Cardiac muscle cell (in vitro differentiated cells and primary cell): ENCODE measurements at places on chromosomes 13 and 19. TPM values are rescaled to one million over a fixed set of nuclear protein-coding genes. Genes with fewer than 3 reads are reported as not detected.

DNA sequence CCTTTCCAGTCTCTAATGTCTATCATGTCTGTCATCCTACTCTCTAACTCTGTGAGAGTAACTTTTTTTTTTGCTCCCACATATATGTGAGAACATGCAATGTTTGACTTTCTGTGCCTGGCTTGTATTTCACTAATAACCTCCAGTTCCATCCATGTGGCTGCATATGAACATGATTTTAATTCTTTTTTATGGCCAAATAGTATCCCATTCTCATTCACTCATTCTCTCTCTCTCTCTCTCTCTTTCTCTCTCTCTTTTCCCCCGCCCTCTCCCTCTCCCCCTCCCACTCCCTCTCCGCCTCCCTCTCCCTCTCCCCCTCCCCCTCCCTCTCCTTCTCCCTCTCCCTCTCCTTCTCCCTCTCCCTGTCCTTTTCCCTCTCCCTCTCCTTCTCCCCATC lies 52.0 kb downstream of the DNAJC3 start:
- peaks cover 3% of the 10 kb centered on the region for H3K36me3 ChIP-seq
- no peaks in the 10 kb centered on the region for H3K27me3 ChIP-seq
- DNase-seq: no peak
- H3K4me3 ChIP-seq: no peak overlapping the region
- no peak overlapping the region for H3K27ac ChIP-seq

DNA sequence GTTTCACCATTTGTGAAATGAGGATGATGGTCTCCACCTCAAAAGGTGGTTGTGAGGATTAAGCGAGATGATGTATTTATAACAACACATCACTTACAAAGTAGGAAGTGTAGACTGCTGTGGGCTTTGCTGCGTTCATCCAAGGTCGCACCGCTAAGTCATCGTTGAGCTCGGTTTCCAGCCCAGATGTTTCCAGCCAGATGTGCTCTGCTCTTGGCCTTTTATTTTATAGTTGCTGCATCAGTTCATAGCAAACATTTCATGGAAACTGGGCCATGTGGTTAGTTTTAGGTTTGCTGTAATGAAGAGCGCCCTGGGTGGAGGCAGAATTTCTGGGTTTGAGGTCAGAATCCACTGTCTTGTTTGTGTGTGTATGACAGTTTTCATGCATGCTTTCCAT lies 76.5 kb upstream of the RNF113B start:
- no peak for DNase-seq
- no peak overlapping the region for H3K4me3 ChIP-seq
- H3K27ac ChIP-seq: no peak overlapping the region
- H3K36me3 ChIP-seq: no peaks in the 10 kb centered on the region

DNA sequence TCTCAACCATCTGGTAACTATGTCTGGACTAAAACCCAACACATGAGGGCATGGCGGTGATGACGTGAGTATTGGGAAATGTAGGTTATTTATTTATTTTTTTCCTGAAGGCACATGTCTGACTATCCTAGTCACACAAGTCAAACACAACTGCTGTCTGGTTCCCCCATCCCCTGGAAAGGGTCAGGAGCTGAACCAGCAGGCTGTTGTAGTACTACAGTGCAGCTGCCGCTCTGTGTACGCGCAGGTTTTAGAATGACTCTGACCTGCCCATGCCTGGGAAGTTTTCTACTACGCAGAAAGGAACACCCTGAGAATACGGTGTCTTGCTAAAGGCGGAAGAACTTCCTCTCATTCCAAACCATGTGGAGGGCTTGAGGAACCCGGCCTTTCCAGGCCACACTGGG lies 1.2 kb downstream of the SLC7A1 start:
- H3K36me3 ChIP-seq: no peaks in the 10 kb centered on the region
- peaks cover 7% of the 10 kb centered on the region for H3K27me3 ChIP-seq
- H3K27ac ChIP-seq: peak overlapping the region; percentile 86
- DNase-seq: peak; percentile 54

DNA sequence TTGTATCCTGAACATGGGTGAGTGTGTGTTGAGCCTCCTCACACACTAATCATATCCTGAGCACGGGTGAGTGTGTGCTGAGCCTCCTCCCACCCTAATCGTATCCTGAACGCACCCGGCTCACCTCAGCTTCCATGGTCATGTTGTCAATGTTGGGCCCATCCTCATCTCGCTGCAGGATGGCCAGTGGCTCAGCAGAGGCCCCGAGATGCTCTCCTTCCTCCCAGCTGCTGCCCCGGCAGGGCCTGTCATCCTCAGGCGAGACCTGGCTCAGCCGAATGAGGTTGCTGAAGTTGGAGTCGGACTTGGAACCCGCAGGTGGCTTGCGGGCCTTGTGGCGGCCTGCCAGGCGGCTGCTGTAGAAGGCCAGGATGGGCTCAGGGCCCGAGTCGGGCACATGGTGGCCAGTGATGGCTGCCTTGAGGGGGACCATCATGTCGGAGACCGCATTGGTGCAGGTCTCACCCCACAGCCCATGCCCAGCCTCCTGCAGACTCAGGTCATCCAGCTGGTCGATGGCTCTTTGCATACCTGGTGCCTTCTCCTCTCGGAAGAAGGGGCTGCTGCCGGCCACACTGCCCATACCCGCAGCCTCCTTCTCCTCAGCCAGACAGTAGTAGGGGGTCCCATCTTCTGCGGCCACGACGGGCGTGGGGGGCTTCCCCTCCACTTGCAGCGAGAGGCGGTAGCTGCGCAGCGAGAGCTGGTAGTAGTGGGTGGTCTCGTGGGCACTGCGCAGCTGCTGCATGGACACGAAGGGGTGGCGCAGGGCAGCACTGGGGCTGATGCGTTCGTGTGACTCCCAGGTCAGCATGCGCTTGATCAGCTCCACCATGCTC lies 9.6 kb downstream of the HIPK4 start:
- no peaks in the 10 kb centered on the region for H3K4me1 ChIP-seq
- H3K36me3 ChIP-seq: peaks cover 12% of the 10 kb centered on the region
- no peak overlapping the region for H3K4me3 ChIP-seq
- no peak for DNase-seq

DNA sequence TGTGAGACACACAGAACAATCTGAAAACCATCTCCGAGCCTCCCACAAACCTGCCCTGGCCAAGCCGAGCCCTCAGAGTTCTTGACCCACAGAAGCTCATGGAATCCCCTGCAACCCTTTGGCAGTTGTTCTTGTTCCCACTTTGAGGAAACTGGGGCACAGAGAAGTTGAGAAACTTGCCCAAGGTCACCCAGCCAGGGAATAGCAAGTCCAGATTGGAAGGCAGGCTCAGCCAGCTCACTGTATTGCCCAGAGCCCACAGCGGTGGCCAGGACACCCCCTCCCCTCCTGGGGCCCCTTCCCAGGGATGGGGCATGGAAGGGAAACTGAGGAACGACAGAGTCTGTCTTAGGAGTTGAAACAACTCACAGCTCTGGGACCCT lies 1.8 kb downstream of the ZSWIM4 start:
- H3K36me3 ChIP-seq: no peaks in the 10 kb centered on the region
- no peaks in the 10 kb centered on the region for H3K27me3 ChIP-seq
- H3K4me3 ChIP-seq: no peak overlapping the region
- no peak overlapping the region for H3K27ac ChIP-seq
- DNase-seq: no peak

GRCh38 chr19:16060294-16060693 lies 16.0 kb upstream of the TPM4 start:
- no peak overlapping the region for H3K27ac ChIP-seq
- DNase-seq: no peak
- no peak overlapping the region for H3K4me3 ChIP-seq
- H3K36me3 ChIP-seq: no peaks in the 10 kb centered on the region
- H3K27me3 ChIP-seq: no peaks in the 10 kb centered on the region

GRCh38 chr13:26949701-26950502 lies 189.3 kb upstream of the GPR12 start:
- H3K27me3 ChIP-seq: no peaks in the 10 kb centered on the region
- DNase-seq: no peak
- H3K4me3 ChIP-seq: no peak overlapping the region
- H3K4me1 ChIP-seq: peaks cover 3% of the 10 kb centered on the region

DNA sequence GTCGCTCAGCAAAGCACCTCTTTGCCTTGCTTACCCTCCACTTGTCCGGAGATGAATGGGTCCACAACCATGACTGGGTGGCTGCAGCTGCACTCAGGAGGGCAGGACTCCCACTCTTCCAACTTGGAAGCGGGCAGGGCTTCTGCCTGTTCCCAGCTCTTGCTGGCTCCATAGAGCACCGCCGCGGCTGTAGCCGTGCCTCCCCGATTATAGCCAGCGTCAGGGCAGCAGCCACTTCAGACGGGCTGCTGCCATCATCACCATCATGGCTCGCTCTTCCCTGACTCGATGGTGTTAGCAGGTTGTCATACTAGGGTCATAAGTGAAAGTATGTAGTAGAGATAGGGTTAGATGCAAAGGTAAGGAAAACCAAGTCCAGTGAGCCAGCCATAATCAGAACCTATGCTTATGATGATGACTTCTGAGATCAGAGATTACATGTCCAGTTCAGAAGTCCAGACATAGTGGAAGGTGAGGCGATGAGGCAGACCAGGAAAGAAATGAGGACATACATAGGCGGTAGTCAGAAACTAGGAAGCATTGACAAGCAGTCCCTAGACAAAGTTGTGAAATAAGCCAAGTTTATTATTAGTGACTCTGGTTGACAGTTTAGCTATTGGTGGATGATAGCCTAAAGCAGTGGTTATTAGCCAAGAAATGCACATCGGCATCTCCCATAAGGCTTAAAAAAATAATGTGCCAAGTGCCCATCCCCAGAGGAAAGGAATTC lies 4.4 kb upstream of the INTS6 start:
- no peak overlapping the region for H3K4me3 ChIP-seq
- H3K27me3 ChIP-seq: no peaks in the 10 kb centered on the region
- no peak for DNase-seq

GRCh38 chr19:8017808-8018207 lies 12.4 kb upstream of the ELAVL1 start:
- H3K27me3 ChIP-seq: no peaks in the 10 kb centered on the region
- no peaks in the 10 kb centered on the region for H3K36me3 ChIP-seq
- H3K27ac ChIP-seq: no peak overlapping the region
- no peak for DNase-seq

GRCh38 chr13:90197722-90198121 lies 1149.8 kb upstream of the MIR17HG start:
- H3K36me3 ChIP-seq: no peaks in the 10 kb centered on the region
- DNase-seq: no peak
- H3K4me3 ChIP-seq: no peak overlapping the region

- DNase-seq: no peak
- H3K27ac ChIP-seq: no peak overlapping the region
- H3K27me3 ChIP-seq: no peaks in the 10 kb centered on the region
Measured at GRCh38 chr13:35736876-35737275, 260.4 kb upstream of the MAB21L1 start.

GRCh38 chr19:1233115-1233667 lies 4.6 kb downstream of the CBARP start:
- no peaks in the 10 kb centered on the region for H3K27me3 ChIP-seq
- H3K27ac ChIP-seq: peak overlapping the region; percentile 81
- H3K36me3 ChIP-seq: peaks cover 7% of the 10 kb centered on the region

DNA sequence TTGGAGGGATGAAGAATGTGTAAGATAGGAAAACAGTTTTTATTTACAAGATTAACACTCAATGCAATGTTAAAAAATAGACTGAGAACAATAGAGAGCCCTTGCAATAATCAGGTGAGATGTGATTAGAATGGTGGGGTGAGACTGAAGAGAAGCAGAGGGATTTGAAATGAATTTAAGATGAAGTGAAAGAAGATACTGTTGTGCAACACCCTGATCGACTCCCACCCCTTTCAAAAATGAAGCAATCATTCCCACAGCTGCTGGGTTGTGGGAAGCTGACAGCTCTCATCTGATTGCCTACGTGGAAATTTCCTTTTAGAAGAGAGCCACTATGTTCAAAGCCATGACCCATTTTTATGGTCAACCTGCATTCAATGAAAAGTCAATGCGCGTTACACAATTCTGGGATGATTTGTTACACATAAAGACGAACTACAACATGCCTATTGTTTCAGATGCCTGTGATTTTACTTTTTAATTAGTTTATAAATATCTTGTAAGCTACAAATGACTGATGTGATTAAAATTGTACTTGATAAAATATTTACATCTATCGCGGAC lies 1374.8 kb downstream of the PCDH9 start:
- DNase-seq: no peak
- no peaks in the 10 kb centered on the region for H3K4me1 ChIP-seq
- H3K27me3 ChIP-seq: no peaks in the 10 kb centered on the region
- no peak overlapping the region for H3K4me3 ChIP-seq
- H3K36me3 ChIP-seq: no peaks in the 10 kb centered on the region

DNA sequence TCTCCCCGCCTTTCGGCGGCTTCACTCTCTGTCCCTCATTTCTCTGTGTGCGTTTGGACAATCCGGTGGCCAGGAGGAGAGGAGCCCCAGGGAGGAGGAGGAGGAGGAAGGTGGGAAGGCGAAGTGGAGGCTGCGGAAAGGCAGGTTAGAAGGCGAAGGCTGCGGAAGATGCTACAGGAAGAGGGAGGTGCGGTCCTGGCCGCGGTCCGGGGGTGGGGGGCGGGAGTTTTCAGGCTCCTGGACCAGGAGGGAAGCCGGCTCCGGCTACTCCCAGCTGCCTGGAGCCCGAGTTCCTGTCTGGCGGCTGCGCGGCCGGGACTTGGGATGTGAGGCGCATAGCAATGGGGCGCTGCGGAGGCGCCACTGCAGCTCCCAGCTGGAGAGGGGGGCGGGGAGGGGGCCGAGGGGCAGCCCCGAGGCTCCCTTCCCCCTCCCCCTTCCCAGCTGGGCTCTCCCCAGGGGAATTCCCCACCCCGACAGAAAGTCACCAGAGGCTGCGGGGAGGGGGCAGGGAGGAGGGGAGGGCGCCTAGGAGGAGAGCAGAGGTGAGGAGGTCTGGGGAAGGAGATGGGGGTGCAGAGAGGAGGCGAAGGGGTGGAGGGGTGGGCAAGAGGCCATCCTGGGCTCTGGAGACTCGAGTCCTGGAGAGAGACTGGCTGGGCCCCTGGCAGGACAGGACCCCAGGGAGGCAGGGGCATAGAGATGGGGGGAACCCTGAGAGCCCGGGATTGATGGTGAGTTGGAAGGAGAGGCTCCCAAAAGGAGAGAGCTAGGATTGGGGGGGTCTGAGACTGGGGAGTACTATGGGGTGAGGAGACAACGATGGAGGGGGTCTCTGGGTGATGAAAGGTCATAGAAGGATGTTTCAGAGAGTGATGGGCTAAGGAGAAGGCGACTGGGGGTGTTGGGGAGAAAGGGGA lies 2.0 kb downstream of the LRRC4B start:
- H3K4me1 ChIP-seq: peaks cover 20% of the 10 kb centered on the region
- H3K4me3 ChIP-seq: peak overlapping the region; percentile 95
- no peaks in the 10 kb centered on the region for H3K36me3 ChIP-seq
- peaks cover 46% of the 10 kb centered on the region for H3K27me3 ChIP-seq
- no peak for DNase-seq

TMEM161A gene
- total RNA-seq: 83.9 and 136 TPM in 2 replicates

ZNF880 gene
- total RNA-seq: 20.9 and 25.3 TPM in 2 replicates

A1BG gene
- 75.0 and 138 TPM in 2 replicates for total RNA-seq

ABHD17A gene
- total RNA-seq: 198 and 203 TPM in 2 replicates

TMPRSS9 gene
- not detected in 2 replicates for total RNA-seq

CARM1 gene
- 90.7 and 92.6 TPM in 2 replicates for total RNA-seq

RYR1 gene
- total RNA-seq: 4.9 and 12.8 TPM in 2 replicates

DMKN gene
- total RNA-seq: 232 and 289 TPM in 2 replicates

TRPC4 gene
- total RNA-seq: 0.09 and 0.28 TPM in 2 replicates

TEX26 gene
- not detected in 2 replicates for total RNA-seq
